ENCODE measurements at places on chromosomes 16 and 17.

GRCh38 chr16:87125206-87126155 lies 191.7 kb downstream of the C16orf95 start:
- no peak for DNase-seq

- DNase-seq: no peak
Observed at GRCh38 chr16:58510097-58510775, 5.1 kb upstream of the SETD6 start.

DNA sequence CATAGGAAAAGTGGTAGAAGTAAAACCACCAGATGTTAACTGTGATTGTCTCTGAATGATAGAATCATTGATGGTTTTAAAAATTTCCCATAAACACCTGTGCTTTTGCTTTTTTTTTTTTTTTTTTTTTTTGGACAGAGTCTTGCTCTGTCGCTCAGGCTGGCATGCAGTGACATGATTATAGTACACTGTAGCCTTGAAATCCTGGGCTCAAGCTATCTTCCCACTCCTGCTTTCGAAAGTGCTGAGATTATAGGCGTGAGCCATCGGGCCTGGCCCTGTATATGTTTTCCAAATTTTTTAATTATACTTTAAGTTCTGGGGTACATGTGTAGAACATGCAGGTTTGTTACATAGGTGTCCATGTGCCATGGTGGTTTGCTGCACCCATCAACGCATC lies 80.5 kb downstream of the NF1 start:
- no peak for DNase-seq

GRCh38 chr16:65988024-65988595 lies 378.4 kb upstream of the CDH5 start:
- no peak for DNase-seq

GRCh38 chr17:9798724-9799123 lies 7.3 kb upstream of the DHRS7C start:
- DNase-seq: no peak

GRCh38 chr16:68767581-68767980 lies 30.5 kb downstream of the CDH1 start:
- no peak for DNase-seq

DNA sequence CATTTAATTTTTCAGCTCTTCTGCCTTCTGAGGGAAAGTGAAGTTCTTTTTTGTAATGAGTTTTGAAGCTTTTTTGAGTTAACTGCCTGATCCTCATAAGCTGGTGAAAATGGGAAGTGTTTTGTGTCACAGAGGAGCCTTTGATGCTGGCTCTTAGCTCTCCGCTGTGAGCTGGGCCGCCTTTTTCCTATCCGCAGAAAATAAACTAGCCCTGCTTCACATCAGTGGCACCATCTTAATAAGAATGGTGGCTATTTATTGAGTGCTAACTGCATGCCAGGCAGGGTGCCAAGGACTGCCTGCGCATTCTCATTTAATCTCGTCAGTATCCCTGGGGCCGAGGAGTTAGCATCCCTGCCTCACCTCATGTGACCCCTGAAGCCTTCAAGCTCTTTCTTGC lies 309.0 kb downstream of the CPPED1 start:
- no peak for DNase-seq

DNA sequence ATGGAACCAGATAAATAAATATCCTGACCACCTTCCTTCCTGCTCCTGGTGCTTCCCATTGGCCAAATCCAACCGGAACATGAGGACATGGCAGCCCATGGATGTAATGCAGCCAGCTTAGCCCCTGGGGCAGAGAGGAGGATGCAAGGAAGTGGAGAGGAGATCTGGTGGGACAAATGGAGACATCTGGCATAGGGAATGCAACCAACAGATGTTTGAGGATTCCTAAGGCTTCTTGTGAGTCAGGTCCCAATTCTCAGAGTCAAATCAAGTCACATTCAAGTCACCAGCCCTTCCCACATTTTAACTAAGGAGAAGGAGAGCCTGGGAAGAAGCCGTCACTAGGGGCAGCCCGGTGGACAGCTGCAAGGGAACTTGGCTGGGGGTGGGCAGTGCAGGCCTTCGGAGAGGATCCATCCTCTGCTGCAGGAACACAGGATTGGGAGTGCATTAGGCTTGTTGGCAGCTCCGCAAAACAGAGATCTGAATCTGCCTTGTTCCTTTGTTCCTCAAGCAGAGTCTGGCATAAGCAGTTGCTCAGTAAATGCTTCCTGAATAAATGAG lies 62.8 kb upstream of the HS3ST2 start:
- DNase-seq: no peak

DNA sequence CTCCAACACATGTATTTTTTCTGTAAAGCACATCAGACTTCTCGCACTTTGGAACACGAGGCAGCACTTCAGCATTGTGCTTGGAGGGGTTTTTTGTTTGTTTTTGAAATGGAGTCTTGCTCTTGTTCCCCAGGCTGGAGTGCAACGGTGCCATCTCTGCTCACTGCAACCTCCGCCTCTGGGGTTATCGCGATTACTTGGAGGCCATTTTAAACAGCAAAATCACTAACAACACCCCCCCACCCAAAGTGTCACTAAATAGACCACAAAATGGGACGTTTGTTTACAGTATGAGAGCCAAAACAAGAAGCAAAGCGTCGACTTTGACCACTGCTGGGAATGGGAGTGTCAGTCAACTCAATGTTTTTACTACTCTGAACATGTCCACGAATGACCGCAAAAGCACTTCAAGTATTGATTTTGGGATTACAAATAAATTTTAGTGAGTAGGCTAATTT lies 9.0 kb upstream of the C16orf87 start:
- no peak for DNase-seq

DNA sequence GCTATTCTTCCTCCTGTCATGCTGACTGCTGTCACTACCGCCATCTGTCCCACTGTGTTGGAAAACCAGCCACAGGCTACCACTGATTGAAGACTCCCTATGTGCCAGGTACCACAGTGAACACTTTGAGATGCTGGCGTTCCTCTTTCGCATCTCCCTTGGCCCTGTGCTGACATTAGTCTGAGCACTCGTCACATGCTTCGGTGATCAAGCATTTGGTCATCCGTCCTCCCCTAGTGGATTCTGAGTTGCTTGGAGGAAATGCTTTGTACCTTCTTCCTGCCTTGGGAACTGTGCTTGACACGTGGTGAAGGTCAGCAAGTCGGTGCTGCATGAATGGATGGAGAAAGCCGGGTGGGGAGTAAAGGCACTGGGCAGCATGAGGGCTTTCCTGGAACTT lies 260.1 kb downstream of the SNX29 start:
- DNase-seq: no peak

DNA sequence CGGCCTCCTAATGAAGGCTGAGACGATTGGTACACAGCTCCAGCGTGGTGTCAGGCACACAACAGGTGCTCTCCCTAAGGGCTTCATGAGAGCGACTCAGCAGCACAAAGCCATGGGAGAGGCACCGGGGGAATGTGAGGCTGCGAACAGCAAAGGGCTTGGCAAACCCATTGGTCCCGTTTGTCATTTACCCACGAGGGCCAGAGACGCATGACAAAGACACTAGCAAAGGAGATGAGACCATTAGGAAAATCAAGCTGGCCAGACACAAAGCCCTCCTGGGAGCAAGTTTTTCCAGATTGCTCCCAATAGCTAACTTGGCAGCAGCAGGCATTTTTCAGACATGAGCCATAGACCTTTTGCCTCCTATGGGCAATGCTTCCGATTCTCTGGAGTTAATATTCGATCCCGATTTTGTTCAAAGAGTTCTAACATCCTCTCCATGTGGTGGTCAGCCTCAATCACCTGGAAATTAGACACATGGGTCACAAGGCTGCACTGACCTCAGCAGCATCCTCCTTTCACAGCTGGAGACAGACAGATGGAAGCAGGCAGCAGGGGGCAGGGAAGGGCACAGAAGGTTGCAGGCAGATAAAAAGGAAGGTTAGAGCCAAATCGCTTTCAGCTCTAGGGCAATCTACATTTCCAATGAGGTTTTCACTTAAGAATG lies 38.2 kb downstream of the TK2 start:
- peak; percentile 24 for DNase-seq

- peak; percentile 87 for DNase-seq
Observed at GRCh38 chr17:43398724-43399595, at the start of gene ARL4D. Gene ARL4D, plus strand, starts transcription at chr17:43398993. Its CDS starts 740 bp downstream, at chr17:43399733.

DNA sequence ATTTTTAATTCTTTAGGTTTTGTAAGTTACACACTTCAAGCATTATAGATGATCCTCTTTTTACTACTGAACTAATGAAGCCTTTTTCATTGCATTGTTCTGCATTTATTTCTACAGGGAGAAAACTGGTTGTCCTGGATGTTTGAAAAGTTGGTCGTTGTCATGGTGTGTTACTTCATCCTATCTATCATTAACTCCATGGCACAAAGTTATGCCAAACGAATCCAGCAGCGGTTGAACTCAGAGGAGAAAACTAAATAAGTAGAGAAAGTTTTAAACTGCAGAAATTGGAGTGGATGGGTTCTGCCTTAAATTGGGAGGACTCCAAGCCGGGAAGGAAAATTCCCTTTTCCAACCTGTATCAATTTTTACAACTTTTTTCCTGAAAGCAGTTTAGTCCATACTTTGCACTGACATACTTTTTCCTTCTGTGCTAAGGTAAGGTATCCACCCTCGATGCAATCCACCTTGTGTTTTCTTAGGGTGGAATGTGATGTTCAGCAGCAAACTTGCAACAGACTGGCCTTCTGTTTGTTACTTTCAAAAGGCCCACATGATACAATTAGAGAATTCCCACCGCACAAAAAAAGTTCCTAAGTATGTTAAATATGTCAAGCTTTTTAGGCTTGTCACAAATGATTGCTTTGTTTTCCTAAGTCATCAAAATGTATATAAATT lies 53.0 kb downstream of the TUBD1 start:
- DNase-seq: no peak

GRCh38 chr16:48246066-48246465 lies 1.3 kb downstream of the ABCC11 start:
- DNase-seq: no peak

GRCh38 chr16:67199808-67200198 lies 872 bp downstream of the ELMO3 start:
- no peak for DNase-seq

GRCh38 chr16:86707171-86707570 lies 128.8 kb downstream of the FOXL1 start:
- DNase-seq: no peak

DNA sequence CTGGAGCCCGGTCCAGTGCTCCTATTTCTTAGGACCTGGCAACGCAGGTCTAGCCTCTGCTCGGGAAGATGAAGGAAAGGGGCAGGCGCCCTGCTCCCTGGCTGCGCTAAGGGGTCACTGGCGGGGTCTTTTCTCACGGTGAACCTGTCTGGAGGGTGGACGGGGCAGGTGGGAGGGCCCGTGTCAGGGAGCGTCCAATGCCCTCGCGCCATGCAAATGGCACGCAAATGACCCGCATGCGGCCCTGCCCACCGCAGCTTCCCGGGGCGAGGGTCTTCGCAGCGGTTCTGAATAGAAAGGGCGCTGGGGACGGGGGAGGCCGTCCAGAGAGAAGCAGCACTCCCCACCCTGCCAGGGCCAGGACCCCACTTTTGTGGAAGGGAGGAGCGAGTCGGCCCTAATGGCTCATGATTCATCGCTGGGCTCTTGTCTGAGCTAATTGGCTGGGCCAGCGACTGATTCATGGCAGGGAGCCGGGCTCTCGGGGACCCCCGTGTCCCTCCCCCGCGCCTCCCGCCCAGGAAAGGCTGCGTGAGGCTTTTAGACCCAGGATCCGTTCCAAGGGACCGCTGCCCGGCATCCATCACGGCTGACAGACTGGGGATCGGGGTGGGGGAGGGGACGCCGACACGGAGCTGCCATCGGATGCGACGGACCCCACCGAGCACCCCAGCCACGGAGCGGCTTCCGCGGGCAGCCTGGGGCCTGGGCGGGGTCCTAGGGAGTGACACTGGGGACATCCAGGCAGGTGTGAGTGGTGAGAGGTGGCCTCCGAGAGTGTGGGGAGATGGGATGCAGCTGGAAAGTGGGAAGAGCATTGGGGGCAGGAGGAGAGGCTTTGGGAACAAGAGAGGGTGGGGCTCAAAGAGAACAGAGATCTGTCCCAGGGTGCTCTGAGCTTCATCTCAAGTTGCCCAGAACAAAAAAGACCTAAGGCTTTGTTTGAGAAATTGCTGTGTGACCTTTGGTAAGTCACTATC lies 25.0 kb upstream of the NGFR start:
- no peak for DNase-seq

- DNase-seq: no peak
Observed at GRCh38 chr17:31646642-31647041, 212.4 kb downstream of the COPRS start.

DNA sequence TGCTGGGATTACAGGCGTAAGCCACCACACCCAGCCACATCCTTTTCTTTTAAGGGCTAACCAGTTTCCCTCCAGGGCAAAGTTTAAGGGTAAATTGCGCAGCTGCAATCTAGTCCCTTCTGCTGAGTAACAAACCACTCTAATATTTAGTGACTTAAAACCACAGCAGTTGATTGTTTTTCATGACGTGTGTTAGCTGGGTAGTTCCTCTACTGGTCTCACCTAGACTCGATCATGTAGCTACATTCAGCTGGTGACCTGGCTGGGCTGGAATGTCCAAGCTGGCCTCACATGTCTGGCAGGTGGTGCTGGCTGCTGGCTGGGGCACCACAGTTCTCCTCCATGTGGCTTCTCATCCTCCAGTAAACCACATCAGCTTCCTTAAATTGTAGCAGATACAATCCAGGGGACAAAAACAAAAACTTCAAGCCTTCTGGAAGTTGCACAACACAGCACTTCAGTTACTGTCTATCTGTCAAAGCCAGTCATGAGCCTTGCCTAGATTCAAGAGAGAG lies 75.5 kb downstream of the GPRC5B start:
- no peak for DNase-seq

DNA sequence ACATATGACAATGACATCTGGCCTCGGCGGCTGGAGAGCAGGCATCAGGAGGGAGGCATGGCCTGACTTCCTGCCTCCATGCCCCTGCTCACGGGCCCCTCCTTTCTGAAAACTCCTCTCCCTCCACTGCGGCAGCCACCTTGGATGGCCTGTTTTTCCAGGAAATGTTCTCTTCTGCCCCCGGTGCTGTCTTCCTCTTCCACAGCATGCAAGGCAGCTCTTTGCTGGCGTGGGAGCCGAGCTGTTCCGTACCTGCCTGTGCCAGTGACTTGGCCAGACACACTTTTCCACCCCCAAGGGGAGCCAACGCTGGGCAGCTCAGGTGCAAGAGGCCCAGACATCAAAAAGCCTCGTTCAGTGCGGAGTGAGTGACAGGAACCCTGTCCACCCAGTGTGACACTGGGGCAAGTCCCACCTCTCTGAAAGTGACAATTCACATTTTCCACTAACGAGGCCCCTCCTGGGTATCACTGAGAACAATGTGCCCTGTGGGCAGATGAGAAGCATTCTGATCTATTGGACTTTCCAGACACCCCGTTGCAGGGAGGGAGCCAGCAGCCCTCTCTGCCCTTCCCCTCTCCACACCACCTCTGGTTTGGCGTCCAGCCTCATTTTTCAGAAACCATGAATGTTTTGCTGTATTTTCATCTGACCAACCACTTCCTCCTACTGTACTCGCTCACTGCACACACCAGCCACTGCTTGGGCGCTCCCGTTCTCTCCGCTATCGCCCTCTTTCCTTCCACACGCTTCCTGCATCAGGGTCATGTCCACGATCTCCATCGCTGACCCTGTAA lies 31.2 kb downstream of the NSMCE1 start:
- DNase-seq: peak; percentile 75

DNA sequence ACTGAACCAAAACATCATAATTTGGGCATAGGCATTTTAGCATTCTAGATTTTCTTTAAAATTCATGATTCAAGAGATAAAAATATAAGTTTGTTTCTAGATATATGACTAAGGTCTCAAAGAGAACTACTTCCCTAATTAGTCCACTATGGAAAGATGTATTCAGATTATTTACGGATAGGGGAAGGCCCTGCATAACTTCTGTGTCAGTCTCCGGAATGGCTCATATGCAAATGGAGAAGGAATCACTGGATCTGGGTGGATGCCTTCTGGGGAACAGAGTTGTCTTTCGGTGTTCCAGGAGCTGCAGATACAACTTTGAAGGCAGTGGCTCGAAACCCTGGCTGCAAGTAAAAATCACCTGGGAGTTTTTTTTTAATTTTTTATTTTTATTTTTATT lies 17.1 kb upstream of the WFIKKN2 start:
- DNase-seq: no peak

All from CD4-positive, alpha-beta T cell treated with Interleukin-4 for 1 hour (primary cell).